ENCODE measurements at places on chromosomes 5 and 9.
A peak's percentile ranks its signal among the peaks of the same experiment; 100 is the strongest.

GRCh38 chr5:39503155-39503554 is 78.4 kb upstream of the DAB2 start:
- peak; percentile 37 for DNase-seq

GRCh38 chr9:34675048-34675714 is 12.7 kb upstream of the CCL27 start:
- DNase-seq: peak; percentile 57

DNA sequence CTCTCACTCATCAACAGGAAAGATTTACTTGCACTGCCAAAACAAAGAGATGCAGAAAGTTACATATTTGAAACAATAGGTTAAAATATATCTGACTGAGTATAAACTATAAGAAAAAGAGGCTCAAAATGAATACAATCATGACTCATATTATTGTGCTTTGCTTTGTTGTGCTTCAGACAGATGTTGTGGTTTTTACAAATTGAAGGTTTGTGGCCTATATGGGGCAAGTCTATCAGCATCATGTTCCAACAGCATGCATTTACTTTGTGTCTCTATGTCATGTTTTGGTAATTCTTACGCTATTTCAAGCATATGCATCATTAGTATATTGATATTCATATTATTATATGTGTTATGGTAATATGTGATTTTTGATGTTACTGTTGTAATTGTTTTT is 330.0 kb downstream of the PRR16 start:
- no peak for DNase-seq

DNA sequence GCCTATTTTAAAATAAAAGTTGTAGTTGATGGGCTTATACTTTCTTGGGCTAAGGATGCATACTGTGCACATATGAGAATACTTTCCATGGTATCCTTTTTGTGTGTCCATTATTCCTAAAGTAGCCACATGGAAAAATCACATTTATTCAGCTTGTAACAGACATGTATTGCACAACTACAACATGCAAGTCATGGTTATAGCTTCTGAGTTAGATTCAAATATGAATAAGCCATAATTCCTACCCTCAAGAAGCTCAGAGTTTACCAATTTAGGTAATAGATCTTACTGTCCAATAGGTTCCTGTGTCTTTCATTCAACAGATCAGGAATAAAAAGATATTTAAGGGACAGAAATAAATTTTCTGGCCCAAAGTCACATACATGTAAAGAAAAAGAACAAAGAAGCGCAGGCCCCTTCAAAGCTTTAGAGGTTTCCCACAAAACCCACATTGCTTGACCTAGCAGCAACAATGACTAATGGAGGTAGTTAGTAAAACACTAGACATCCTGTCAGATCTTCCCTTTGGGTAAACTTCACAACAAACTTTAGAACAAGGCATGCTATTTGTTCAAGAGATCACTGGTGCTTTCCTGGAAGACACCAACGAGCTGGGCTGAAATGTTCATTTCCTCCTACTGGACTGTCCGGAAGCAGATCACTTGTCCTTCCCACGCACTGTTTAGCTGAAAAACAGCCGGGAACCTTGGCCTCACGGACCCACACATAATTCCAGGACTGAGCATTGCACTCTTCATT is 78.4 kb upstream of the ITGA1 start:
- peak; percentile 33 for DNase-seq

- DNase-seq: no peak
These were observed 106.6 kb downstream of the PALM2AKAP2 start for GRCh38 chr9:109886617-109887016.

DNA sequence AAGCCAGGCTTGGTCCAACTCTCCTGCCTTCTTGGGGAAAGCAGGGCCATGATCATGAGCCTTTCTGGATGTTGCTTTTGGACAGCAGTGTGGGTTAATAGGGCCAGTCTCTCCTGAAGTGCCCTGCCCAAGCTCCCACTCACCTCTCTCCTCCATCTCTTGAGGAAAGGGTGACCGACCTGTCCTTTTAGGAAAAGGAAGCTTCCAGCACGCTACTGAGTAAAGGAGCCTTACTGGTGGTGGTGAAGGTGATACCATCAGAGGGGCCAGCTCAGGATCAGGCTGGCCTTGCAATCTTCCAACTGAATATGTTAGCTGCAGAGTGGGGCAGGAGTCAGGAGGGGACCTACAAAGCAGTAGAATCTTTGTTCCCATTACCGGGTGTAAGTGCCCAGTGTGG is 2.2 kb upstream of the RGS3 start:
- DNase-seq: no peak

- DNase-seq: no peak
These were observed 106.7 kb downstream of the SERINC5 start for GRCh38 chr5:80149161-80149609.

All from heart right ventricle (tissue), 16 donors.